ENCODE measurements at places on chromosomes 2 and 18.

DNA sequence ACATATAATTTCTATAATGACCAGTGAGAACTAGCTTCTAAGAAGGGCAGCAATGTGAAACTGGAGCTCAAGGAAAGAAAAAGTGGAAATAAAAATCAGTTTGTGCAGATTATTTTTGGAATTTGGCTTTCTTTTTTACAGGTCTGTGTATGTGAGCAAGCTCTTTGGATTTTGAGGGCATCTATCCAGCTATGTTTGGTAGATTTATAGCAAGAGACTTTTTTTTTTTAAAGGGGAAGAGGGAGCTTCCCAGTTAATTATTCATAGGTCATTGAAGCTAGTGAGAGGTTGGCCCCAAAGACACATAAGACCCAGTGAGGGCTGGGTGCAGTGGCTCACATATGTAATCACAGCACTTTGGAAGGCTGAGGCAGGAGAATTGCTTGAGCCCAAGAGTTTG is 24.0 kb upstream of the COLEC12 start:
- H3K4me3 ChIP-seq, result no peak overlapping the region
- H3K4me1 ChIP-seq, result no peaks in the 10 kb centered on the region
- no peak overlapping the region for H3K27ac ChIP-seq
- H3K36me3 ChIP-seq, result no peaks in the 10 kb centered on the region
- no peaks in the 10 kb centered on the region for H3K27me3 ChIP-seq

DNA sequence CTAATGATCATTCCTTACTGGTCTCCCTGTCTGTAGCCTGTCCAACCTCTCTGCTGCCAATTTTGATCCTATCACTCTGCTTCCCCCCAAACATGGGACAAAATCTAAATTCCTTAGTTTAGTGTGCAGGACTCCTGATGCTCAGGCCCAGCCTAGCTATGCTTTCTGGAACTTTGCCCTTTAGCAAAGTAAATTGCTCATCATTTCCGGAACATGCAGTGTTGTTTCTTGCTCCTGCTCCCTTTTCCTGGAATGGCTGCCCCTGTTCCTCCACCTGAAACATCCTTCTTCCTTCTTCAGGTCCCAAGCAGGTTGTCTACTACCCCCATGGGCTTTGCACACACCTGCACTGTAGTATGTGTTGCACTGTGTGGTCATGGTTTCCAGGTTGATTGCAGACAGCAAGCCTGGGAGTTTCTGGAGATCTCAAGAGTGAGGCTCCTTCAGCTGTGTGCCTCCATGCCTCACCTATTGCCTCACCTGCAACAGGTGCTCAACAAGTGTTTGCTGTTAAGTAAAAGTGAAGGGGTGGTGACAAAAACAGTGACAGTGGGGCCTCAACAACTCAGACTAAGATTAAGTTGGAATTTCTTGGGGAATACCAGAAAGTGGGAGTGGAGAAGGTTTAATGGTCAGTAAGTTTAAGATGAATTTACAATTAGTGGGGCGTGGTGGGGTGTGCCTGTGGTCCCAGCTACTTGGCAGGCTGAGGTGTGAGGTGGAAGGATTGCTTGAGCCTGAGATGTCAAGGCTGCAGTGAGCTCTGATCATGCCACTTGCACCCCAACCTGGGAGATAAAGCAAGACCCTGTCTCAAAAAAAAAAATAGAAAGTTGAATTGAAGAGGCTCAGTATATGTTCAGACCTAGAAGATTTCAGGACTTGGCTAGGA is 120.0 kb downstream of the DNAH6 start:
- DNase-seq, result no peak
- no peaks in the 10 kb centered on the region for H3K27me3 ChIP-seq
- H3K4me3 ChIP-seq, result no peak overlapping the region
- no peak overlapping the region for H3K27ac ChIP-seq
- no peaks in the 10 kb centered on the region for H3K36me3 ChIP-seq

DNA sequence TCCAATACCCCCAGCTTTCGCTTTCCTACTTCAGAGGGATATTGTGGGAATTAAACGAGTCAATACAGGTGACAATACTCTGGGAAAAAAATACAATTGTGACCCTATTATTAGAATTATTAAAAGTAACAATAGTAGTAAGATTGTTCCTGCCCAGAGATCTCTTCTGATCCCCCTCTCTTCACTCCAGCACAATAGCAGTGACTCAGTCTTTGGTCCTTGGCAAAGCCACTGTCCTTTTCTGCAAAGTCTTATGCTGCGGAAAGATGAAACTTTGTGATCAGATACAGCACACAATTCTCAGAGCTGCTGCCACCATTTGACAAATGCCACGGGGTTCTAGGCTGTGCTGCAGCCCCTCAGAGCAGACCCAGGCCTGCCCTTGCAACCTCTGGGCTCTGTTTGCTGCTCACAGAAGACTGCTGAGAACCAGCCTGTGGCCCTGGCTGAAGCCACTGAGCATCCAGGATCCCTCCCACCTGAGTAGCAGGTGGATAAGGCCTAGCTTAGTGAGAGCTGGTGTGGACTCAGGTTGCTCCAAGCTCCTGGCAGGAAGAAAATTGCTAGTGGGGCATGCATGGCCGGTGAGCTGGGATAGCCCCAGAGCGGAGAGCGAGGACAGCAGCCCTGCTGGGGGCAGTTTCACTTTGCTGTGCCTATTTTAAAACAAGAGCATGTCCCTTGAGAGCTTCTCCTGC is 60.1 kb upstream of the ROCK2 start:
- H3K4me1 ChIP-seq, result no peaks in the 10 kb centered on the region
- no peak overlapping the region for H3K27ac ChIP-seq
- DNase-seq, result no peak
- H3K27me3 ChIP-seq, result no peaks in the 10 kb centered on the region
- H3K36me3 ChIP-seq, result no peaks in the 10 kb centered on the region

DNA sequence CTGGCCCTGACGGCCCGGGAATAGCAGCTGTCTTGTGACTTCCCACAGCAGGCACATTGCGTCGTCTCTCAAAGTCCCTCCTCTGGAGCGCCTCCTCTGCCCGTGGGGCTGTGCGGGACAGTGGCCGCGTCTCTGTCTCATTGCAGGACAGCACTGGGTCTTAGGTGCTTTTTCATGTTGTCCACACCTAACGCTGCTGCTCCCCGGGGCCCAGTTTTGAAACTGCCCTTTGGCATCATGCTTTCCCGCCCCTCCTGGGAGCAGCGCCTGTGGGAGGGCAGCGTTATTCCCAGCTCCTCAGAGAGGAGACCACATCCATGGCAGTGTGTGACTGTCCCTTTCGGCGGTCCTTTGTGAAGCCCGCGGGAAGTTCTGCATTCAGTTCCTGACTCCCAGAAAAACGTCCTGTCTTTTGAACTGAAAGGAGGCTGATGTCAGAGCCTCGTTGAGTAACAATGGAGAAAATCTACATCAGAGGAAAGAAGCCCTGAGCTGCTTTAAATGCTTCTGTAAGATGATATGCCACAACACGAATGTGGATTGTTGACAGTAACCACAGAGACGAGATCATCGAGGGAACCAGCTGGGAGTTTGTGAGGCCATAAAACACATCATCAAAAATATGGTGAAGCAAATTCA is 226.0 kb downstream of the FAM210A start:
- H3K27ac ChIP-seq, result peak overlapping the region; percentile 58
- H3K4me1 ChIP-seq, result peaks cover 11% of the 10 kb centered on the region
- no peaks in the 10 kb centered on the region for H3K36me3 ChIP-seq
- no peaks in the 10 kb centered on the region for H3K27me3 ChIP-seq
- DNase-seq, result peak; percentile 62
- H3K4me3 ChIP-seq, result no peak overlapping the region

GRCh38 chr2:118119761-118120400 is 31.6 kb downstream of the INSIG2 start:
- H3K27ac ChIP-seq, result no peak overlapping the region
- no peak overlapping the region for H3K4me3 ChIP-seq
- H3K27me3 ChIP-seq, result no peaks in the 10 kb centered on the region
- no peaks in the 10 kb centered on the region for H3K36me3 ChIP-seq
- no peak for DNase-seq

DNA sequence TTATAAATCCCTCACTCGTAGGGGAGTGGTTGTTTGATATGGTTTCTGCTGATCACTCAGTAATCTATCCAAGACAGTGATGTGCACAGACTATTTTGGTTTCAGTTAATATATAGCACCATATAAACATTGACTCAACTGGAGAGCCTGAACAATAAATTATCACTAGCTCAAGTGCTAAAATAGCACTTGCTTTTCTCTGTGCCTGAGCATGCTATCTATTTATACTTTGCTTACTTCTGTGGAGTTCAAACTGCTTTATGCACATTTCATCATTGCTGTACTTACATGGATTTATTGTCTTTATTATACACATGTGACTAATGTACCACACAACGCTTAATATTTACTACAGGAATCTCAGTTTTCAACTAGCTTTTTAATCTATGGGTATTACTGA is 133.6 kb downstream of the BCL2 start:
- no peaks in the 10 kb centered on the region for H3K27me3 ChIP-seq
- no peaks in the 10 kb centered on the region for H3K36me3 ChIP-seq
- DNase-seq, result peak; percentile 38
- H3K4me3 ChIP-seq, result no peak overlapping the region

GRCh38 chr2:219041252-219041651 is at the start of gene CFAP65:
Gene CFAP65 (minus strand): TSS chr2:219041516. CDS start chr2:219039048, 2,468 bp downstream.
- H3K36me3 ChIP-seq, result no peaks in the 10 kb centered on the region
- H3K4me3 ChIP-seq, result peak within 1 kb of the TSS; percentile 63
- H3K27ac ChIP-seq, result no peak within 1 kb of the TSS
- DNase-seq, result peak; percentile 6
- peaks cover 8% of the 10 kb centered on the region for H3K27me3 ChIP-seq

DNA sequence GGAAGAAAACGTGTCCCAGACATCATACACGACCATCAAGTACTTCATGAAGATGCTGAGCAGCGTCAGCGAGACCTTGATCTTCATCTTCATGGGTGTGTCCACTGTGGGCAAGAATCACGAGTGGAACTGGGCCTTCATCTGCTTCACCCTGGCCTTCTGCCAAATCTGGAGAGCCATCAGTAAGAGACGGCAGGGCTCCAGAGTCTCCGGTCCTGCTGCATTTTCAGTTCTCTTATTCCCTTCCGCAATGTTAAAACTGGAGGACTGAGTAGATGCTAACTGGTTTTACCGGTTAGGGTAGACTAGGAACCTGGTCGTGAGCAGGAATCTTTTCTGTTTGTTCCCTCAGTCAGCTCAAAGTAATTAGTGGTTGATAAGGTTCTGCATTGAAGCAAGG is 32.3 kb downstream of the SLC9A4 start:
- no peaks in the 10 kb centered on the region for H3K27me3 ChIP-seq
- no peak overlapping the region for H3K27ac ChIP-seq
- no peak overlapping the region for H3K4me3 ChIP-seq
- no peak for DNase-seq

- H3K4me1 ChIP-seq, result no peaks in the 10 kb centered on the region
- H3K27ac ChIP-seq, result no peak overlapping the region
- H3K4me3 ChIP-seq, result no peak overlapping the region
- H3K27me3 ChIP-seq, result no peaks in the 10 kb centered on the region
- no peak for DNase-seq
Observed at GRCh38 chr2:28702878-28703277, 48.8 kb upstream of the PPP1CB start.
